ENCODE measurements at places on chromosomes 11 and 22.

- DNase-seq, result no peak
Observed at GRCh38 chr11:370070-370941, 1.0 kb downstream of the B4GALNT4 start.

DNA sequence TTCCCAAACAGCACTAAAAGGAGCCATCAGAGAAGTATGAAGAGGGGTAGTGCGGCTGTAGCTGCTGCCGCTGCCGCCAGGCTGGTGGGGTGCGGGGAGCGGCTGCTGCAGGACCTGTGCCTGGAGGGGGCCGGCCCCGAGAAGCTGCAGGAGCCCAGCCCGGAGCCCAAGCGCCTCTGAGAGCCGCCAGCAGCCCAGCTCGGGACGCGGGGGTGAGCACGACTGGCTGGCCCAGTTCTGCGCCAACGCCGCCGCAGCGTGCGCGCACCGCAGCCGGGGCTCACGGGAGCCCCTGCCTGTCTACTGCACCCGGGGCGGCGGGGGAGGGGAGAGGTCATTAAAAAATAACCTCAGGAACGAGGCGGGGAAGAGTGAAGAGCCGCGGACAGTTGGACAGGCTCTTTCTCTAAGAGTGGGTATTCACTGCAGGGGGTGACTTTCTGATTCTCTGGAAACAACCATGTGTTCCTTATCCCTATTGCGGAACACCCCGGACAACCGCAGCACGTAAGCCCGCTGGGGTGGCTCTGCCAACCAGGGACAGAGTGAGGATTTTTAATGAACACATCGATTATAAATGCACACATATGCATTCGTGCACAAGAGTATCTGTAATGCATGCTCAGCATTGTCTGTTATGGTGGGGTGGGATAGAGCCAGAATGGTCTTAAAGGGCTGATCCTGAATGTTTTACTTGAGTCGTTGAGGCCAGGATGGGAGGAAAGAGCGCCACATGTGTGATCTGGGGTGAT is 453 bp downstream of the GAS2 start:
- no peak for DNase-seq

DNA sequence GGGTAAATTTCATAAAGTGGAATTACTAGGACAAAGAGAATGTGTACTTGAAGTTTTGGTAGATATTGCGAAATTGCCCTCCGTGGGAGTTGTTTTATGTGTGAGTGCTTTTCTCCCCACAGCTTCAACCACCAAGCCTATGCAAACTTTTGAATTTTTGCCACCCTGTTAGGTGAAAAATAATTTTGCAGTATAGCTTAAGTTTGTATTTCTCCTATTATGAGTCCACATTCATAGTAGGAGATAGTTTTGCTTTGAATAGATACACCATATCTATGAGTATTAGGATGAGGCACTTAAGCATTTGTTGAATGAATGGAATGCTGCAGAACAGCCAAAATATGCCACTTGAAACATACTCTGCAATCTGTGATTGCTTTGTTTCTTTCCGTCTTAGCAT is 43.6 kb downstream of the UVRAG start:
- DNase-seq, result no peak

GRCh38 chr11:123707606-123708205 is 33.8 kb downstream of the ZNF202 start:
- DNase-seq, result no peak

Measured in ureter (tissue), 1 donor.